ENCODE measurements at places on chromosomes 3 and 15.

GRCh38 chr3:105448338-105448982, 81.8 kb downstream of the ALCAM start:
- no peak for DNase-seq

GRCh38 chr3:98020412-98020811, 14.7 kb downstream of the GABRR3 start:
- no peak for DNase-seq

DNA sequence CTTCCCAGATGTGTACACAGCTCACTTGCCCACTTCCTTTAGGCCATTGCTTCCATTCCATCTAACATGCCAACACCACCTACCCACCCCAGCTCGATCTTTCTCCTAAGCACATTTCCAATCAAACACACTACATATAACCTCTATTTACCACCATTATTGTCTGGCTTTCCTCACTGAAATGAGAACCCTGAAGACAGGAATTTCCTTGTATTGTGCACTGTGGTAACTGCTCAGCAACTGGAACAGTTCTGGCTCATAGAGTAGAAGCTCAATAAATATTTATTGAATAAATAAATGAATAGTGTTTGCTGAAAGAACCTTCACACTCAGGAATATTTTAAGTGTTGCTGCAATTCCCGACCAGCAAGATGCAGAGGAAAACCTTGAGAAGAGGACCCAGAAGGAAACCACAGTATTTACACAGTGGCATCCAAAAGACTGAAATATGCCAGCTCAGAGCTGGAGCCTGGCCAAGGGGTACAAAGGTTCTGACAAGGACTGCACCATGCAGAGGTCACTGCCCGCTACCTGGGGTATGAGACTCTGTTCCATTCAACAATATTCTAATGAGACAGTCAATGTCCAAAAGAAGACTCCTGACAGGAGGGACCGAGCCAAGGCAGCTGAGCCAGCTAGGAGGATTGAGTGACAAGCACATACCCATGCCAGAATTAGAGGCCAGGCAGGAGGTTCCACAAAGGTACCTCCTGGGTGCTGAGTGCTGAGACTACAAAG, 168.8 kb downstream of the NUP210 start:
- DNase-seq: no peak

- no peak for DNase-seq
These were observed 147.7 kb upstream of the DCBLD2 start for GRCh38 chr3:99049164-99049563.

- DNase-seq: no peak
These were observed 64.3 kb upstream of the GOLGA8B start for GRCh38 chr15:34647569-34648293.

DNA sequence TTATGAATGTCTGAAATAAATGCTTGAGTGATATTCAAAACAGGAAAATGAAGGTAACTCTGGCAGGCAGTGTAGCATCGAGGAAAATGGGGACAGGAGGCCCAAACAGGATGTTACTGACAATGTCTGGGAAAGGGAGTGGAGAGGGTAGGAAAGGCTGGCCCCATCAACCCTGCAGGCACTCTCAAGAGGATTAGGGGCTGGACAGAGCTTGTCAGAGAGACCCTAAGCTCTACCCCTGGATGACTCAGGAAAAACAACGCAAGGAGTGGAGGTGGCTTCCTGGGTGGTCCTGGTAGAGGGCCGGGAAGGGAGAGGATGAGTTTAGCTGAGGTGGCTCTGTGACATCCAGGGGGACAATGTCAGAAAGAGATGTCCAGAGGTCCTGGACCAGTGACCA, 106.0 kb downstream of the RYK start:
- no peak for DNase-seq

GRCh38 chr15:73700041-73700842, 16.1 kb downstream of the CD276 start:
- peak; percentile 41 for DNase-seq

DNA sequence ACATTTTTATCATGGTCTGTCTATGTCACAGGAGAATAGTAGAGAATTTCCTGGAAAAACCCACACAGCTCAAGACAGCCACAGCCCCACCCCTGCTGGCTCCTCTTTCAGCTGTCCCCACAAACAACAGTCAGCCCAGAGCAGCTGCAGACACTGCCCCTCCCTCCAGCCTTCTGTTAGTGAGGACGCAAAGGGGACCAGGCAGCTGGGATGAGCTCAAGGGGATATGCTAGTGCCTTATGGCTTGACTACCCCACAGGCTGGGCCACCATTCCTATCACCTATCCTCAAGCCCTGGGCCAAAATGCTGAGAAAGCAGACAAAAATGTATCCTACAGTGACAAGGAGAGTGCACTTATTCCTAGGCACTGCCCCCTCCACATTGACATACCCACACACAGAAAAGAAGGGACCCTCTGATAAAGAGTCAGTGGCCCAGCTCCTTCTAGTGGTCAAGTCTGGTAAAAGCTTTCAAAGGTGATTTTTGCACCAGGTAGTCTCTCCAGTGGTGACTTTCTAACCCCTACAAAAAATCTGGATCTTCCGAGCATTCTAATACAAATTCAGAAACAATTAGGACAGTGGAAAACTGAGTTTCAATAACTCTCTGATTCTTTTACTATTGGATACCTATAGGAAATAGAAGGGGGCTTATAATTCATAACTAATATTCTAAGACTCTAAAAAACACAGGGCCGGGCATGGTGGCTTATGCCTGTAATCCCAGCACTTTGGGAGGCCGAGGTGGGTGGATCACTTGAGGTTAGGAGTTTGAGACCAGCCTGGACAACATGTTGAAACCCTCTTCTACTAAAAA, 3.0 kb upstream of the MAP1A start:
- no peak for DNase-seq

DNA sequence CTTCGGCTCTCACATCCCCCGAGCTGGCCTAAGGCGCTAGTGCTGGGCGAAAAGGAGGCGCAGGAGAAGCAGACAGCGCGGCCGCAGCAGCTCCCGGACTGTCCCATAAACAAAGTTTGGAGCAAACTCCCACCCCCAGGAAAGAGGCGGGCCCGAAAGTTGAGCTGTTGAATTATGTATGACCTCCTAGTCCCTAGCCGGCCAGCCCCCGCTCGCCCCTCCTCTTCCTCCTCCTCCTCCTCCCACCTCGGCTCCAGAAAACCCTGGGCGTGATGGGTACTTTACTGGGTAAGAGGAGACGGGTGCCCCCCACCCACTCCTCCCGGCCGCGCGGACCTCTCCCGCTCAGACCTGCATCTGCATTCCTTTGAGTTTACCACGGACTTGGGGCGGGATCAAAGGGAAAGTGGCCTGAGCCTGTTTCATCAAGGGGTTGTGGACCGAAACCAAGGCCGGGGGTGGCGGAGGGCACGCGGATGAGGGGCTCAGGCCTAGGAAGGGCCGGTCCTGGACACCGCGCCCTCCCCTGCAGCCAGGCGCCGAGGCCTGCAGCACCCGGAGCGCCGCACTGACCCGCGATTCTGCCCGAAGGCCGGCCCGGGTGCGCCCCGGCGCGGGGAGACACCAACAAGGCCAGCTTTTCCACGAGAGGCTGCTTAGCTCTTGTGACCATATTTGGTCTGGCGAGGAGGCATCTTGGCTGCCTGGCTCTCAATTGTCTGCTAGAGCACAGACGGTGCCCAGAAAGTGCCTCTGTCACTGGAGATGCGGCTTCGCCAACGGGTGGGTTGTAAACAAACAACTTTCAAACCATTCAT, at the start of gene WWTR1:
Gene WWTR1 (minus strand): TSS at position 100 of the 818 bp plus-strand sequence. CDS start 719 bp downstream, outside the sequence.
- DNase-seq: no peak

- DNase-seq: no peak
These were observed 59.8 kb upstream of the PSMD6 start for GRCh38 chr3:64082961-64083541.

DNA sequence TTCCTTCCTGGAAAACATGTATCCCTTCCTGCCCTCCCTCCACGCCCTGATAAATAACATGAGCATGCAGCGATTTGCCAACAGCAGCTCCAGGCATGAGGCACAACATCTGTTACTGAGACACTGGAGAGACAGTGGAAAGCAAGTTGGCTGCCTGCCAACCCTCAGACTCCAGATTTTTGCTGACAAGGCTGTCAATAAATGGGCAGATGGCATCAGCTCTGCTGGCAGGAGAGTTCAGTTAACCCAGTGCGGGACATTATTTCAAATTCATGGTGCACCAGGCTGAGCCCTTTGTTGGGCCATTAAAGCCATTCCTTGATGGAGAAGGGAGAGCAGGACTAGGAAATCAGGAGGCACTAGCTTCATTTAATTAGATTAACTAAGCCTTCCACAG, 293.3 kb downstream of the MEX3B start:
- no peak for DNase-seq

- no peak for DNase-seq
These were observed 767 bp downstream of the GLT8D1 start for GRCh38 chr3:52704611-52705437.

DNA sequence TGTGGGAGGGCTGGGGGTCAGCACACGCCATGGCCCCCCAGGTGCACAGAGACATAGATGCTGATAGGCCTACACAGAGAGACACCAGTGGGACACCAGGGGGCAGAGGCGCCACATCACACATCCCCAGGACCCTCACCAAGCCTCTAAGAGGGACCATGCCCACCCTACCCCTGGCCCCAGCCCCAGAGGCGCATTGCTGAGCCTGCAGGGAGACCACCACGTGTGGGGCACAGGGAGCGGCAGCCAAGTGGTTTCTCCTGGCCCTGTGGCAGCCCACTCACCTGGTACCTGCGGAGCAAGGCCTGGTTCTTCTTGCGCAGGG, 1.2 kb downstream of the CCDC9B start:
- DNase-seq: no peak

DNA sequence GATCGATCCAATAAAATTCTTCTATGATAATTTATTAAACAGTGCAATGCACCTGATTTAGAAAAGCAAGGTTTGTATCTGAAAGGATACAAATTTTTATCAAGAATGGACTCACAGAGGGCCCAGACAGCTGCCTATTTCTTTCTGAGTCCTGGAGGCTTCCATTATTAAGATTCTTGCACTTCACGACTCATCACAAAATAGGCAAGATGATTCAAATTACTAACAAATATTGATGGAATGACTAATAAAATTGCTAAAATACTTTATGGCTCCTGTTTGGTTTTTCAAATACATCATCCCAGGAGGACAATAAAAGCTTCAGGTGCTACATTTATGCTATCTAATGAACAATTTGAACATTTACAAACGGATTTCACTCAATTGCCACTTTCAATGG, 483.0 kb upstream of the AGTR1 start:
- DNase-seq: no peak

DNA sequence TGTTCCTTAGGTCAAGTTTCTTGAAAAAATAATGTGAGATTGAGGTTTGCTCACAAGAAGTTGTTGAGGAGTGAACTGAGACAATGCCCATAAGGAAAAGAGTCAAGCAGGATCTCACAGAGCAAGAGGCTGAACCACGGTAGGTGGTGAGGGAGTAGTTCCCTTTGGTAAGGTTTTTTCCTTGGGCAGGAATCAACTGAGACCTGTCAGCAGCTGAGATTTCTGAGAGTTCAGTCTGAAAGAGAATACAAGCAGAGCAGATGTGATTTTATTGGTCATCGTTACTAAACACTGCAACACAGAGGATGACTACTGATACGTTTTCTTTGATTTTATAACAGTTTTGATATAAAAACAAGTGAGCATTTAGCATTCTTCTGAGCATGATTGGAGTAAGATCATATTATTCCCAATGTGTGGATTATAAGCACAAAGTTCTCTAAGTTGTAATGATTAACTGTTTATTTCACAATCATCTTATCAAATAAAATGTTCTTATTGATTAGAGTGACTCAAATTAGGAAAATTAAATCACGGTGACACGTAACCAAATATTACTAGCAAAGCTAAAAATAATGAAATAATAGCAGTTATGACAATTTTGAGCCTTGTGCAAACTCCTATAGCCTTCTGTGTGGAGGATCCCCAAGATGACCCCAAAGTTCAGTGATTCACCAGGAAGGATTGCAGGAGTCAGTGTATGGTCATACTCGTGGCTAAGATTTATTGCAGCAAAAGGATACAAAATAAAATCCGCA, 346.2 kb upstream of the ZNF717 start:
- no peak for DNase-seq

- no peak for DNase-seq
These were observed 218.5 kb upstream of the PLSCR5 start for GRCh38 chr3:146823622-146824021.

DNA sequence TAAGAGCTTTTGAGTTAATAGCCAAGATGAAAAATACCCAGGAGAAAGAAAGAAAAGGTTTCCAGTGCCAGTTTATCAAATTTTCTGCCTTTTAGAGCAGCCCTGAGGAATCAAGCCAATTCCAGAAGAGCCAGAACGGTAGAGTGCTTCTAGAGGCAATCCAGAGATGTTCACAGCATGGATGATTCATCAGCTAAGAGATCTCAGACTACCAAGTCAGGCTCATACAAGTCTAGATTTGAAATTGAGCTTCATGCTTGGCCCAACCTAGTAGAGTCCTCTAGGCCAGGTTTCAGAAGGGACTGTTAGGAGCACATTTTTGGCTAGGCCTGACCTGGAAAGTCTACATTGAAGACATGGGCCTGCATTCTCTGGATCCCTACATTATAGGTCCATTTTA, 15.5 kb downstream of the WDR48 start:
- DNase-seq: no peak

- DNase-seq: no peak
These were observed 100.1 kb upstream of the LPP start for GRCh38 chr3:188053710-188054380.

GRCh38 chr3:135141160-135141559, 346.1 kb downstream of the EPHB1 start:
- no peak for DNase-seq

- no peak for DNase-seq
These were observed 24.5 kb downstream of the MEGF11 start for GRCh38 chr15:66228807-66229735.

DNA sequence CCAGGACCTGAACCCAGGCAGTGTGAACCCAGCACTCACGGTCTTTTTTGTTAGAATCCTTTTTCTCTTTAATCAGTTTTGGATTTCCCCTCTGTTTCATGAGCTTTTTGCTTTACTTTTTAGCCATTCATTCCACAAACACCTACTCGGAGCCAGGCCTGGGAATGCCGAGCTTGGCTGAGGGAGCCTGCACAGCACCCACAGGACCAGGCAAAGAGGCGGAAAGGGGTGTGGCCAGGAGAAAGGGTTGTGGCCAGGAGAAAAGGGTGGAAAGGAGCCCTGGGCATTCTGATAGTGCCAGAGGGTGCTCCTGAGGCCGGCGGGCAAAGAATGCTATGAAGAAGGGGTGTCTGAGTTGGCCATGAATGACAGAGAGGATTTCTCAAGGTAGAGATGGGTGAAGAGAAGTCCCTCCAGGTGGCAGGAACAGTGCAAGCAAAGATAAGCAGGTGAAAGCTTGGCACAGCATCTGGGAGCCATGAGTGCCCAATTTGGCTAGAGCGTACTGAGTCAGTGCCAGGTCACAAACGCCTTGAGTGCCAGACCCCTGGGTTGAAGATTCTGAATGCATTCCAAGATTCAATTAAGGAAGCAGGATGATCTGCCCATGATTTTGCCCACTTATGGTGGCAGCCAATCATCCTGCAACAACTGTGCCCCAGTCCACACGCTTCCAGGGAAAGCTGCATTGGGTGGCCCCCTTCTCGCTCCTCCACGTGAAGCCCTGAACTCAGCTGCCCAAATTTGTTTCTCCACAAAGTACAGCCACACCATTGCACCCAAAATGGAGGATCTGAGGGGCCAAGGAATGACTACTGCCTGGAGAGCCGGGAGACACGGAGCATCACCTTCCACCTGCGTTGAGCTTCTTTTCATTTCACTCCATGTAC, 157.2 kb downstream of the XXYLT1 start:
- no peak for DNase-seq

GRCh38 chr15:70492240-70493177, 270.8 kb downstream of the UACA start:
- DNase-seq: peak; percentile 76

- no peak for DNase-seq
These were observed 14.1 kb downstream of the MDFIC2 start for GRCh38 chr3:70298385-70298784.

GRCh38 chr3:148070041-148070440, 627.7 kb upstream of the AGTR1 start:
- no peak for DNase-seq
